ENCODE measurements at places on chromosomes 3 and 15.

- no peak for DNase-seq
Measured at GRCh38 chr3:93867425-93867824, 106.3 kb downstream of the PROS1 start.

DNA sequence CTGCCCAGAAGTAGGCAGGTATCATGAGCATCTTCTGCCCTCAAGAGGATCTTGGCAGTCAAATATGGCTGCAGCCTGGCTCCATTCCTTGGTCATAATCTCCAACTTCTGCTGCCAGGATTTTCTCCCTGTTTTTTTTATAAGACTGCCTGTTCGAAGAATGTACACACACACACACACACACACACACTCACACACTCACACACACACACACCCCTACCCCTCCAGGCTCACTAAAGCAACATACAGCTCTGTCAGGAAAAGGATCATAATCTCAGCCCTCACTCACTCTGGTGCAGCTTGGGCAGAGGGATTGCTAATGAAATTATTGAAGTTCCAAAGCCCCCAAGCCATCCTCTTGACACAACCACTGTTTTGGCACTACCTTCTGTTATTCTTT is 129.2 kb upstream of the BFSP2 start:
- no peak for DNase-seq

DNA sequence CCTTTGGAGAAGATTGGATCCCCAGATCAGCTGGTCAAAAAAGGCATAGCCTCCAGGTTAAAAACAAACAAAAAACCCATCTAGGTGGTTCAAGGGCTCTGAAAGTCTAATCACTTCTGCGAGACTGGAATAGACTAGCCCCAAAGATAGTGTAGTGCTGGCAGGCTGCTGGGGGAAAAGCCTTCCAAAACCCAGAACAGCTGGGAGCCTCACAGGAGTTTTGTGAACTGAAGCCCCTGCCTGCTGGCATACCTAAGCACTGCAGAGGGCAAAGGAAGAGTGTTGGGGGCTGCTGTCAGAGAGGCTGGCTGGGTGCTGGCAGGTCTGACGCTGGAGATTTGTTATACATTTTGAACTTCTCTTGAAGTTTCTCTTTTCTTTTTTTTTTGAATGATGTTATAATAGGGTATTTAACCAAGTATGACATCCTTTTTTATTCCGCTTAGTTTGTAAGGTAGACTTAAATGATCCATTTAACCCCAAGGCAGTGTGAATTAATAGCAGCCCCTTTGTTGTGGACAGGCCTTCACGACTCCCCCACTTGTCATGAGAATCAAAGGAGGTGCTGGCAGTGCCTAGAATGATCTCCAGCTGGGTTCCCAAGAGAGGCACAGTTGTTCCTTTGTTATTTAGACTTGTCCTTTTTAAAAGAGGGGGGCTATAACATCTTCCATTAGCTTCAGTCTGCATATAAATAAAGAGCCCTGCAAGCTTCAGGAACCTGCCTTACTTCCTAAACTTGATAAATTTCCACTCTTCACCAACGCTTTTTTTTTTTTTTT is 53.9 kb downstream of the CRTC3 start:
- no peak for DNase-seq

- peak; percentile 35 for DNase-seq
Measured at GRCh38 chr3:16467393-16467792, 46.1 kb downstream of the RFTN1 start.

DNA sequence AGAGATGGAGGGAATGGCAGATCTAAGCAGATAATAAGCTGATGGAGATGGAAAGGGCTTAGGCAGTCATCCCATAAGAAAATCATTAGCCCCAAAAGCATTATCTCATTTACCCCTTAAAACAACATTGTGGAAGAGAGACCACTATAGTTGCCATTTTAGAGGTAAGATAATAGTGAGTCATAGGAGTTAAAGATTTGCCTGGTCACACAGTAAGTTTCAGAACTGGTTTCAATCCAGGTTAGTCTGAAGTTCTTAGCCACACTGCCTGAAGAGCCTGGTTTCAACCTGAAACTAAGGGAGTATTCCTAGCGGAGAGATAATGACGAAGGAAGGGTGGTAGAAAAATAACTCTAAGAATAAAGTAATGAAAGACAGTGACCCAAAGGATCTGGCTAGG is 13.0 kb upstream of the UBR1 start:
- no peak for DNase-seq

GRCh38 chr3:23600167-23600871 is 205.4 kb upstream of the UBE2E1 start:
- DNase-seq, result no peak

- peak; percentile 68 for DNase-seq
Measured at GRCh38 chr3:134473868-134474546, 11.8 kb downstream of the ANAPC13 start.
